GM23248 (cell line): ENCODE measurements at places on chromosomes 1 and 21.
A peak's percentile ranks its signal among the peaks of the same experiment; 100 is the strongest.

- H3K27me3 ChIP-seq, result no peaks in the 10 kb centered on the region
- peak; percentile 95 for DNase-seq
- H3K4me1 ChIP-seq, result peaks cover 13% of the 10 kb centered on the region
- H3K27ac ChIP-seq, result peak overlapping the region; percentile 81
Measured at GRCh38 chr1:220300442-220301121, 28.3 kb upstream of the RAB3GAP2 start.

DNA sequence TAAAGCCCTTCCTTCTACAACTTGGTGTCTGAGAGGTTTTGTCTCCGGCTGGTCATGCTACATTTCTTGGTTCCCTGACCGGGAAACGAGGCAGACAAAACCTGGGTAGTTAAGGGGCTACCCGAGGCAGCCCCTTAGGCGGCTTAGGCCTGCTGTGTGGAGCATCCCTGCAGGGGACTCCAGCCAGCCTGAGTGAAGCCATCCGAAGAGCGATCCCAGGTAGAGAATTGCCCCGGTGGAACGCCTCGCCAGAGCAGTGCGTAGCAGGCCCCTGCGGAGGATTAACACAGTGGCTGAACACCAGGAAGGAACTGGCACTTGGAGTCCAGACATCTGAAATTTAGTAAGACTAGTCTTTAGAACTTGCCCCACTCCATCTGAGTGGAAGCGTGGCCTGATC is 21.2 kb upstream of the MYOCOS start:
- H3K27ac ChIP-seq, result no peak overlapping the region
- 0 out of 2 replicates have a peak, but pooled peaks cover 3% of the 10 kb centered on the region for H3K36me3 ChIP-seq
- H3K4me3 ChIP-seq, result no peak overlapping the region
- H3K27me3 ChIP-seq, result no peaks in the 10 kb centered on the region
- DNase-seq, result no peak

DNA sequence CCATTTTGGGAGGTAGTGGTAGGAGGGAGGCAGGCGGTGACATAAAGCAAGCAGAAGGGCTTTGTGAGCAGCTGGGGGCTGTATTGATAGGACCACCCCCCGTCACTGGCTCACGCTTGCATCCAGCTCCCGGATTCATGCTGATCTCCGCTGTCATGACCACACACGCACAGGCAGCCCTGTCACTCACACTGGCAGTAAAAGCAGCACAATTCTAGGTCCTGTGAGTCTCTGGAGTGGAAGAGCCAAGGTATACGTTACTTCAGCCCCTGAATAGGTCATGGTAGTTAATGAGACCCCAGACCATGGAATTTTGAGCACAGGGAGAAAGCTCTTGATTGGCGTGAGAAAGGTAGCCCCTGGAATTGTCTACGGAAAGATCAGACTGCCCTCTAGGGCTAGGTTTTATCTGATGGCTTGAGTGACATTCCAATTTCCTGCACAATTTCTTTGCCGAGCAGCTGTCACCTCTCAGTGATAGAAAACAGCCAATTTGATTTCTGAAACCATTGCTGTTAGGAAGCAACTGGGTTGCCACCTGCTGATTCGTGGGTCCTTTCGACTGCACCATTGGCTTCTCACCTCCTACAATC is 5.4 kb downstream of the OR2B11 start:
- H3K4me1 ChIP-seq, result no peaks in the 10 kb centered on the region
- H3K4me3 ChIP-seq, result no peak overlapping the region
- no peaks in the 10 kb centered on the region for H3K36me3 ChIP-seq

DNA sequence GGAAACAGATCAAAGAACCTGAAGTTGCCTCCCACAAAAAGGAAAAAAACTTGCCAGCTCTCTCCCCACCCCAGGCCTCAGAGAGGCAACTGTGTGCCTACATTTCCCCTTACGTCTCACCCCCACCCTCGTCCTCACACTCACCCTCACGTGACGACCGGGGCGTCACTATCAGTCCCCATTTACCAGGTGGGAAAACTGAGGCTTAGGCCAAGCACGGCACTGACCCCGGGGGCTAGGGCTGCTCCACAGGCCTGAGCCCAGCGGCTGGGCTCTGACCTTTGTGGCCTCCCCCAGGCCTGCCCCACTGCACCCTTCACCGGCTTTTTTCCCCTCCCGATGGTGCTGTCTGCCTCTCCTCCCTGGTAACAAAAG is 51.5 kb upstream of the RUNX3 start:
- peaks cover 15% of the 10 kb centered on the region for H3K27me3 ChIP-seq
- H3K4me3 ChIP-seq, result no peak overlapping the region
- DNase-seq, result no peak
- H3K36me3 ChIP-seq, result no peaks in the 10 kb centered on the region
- H3K4me1 ChIP-seq, result no peaks in the 10 kb centered on the region

DNA sequence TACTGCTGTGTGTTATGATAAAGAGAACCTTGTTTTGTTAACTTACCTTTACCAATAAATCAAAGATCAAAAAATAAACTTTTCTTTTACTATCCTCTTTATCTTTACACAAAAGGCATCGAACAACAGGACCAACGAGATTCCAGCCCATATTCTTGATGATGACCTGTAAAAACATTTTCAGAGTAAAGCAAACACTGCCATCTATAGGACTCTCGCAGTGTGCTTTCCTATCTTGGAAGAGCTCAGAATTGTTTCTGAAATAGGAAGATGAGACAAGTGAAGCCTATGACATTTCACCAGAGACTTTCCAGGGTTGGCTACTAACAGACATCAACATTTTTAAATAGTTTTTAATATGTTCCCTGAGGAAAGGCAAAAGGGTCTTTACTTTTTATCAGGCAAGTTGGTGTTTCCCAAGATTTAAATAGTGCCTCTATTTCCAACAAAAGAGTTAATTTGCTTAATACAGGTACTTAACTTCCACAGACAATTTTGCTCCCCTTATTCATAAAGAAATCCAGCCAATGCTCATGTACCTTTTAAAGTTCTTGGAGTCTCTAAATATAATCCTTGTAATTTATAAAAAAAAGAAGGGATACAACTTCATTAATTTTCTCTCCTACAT is 7.3 kb downstream of the GLMN start:
- peaks cover 11% of the 10 kb centered on the region; the same call in 1 of the 2 replicates for H3K36me3 ChIP-seq
- H3K4me1 ChIP-seq, result no peaks in the 10 kb centered on the region
- H3K27me3 ChIP-seq, result no peaks in the 10 kb centered on the region

GRCh38 chr21:39208624-39209333 is 25.5 kb upstream of the PSMG1 start:
- H3K27me3 ChIP-seq, result no peaks in the 10 kb centered on the region
- H3K4me3 ChIP-seq, result no peak overlapping the region
- peaks cover 78% of the 10 kb centered on the region for H3K36me3 ChIP-seq

- H3K4me3 ChIP-seq, result no peak overlapping the region
- no peaks in the 10 kb centered on the region for H3K36me3 ChIP-seq
- no peaks in the 10 kb centered on the region for H3K27me3 ChIP-seq
- no peak for DNase-seq
Measured at GRCh38 chr1:2610036-2610959, 22.5 kb downstream of the MMEL1 start.

DNA sequence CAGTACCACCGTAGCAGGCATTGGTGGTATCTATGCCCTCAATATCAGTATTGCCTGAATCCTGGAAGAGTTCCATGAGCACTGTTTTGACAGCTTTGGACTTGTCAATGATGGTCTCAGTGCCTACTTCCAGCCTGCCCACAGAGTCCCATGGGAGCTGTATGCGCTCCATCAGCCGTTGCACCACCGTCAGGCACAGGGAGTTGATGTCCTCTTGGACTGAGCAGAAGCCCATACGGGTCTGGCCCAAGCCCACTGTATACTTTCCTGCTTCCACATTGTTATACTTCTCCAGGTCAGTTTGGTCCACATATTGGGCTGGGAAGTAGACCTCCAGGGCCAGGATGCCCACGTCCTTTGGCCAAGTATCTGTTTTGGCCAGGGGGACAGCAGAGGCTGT is 4.5 kb downstream of the HMGCS2 start:
- H3K27ac ChIP-seq, result no peak overlapping the region
- no peaks in the 10 kb centered on the region for H3K4me1 ChIP-seq
- H3K36me3 ChIP-seq, result no peaks in the 10 kb centered on the region
- no peaks in the 10 kb centered on the region for H3K27me3 ChIP-seq
- no peak for DNase-seq
- no peak overlapping the region for H3K4me3 ChIP-seq

DNA sequence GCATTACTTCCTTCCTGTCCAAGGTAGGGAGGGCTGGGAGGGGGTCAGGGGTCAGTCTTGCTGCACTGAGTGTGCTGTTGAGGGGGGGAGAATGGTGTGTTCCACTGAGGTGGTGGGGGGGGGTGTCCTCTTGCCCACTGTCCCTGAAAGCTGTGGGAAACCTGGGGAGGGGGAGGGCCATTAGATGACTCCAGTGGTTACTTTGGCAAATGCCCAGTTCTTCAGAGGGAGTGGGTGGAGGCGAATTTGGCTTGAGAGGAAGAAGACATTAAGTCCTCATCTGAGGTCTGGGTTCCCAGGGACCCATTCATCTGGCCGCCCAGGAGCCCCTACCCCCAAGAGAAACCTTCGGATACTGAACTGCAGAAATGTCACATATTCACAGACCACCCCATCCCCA is 36.2 kb downstream of the MEF2D start:
- H3K36me3 ChIP-seq, result peaks cover 13% of the 10 kb centered on the region; the same call in 1 of the 2 replicates
- peak; percentile 42 for DNase-seq
- H3K27me3 ChIP-seq, result no peaks in the 10 kb centered on the region
- peaks cover 20% of the 10 kb centered on the region for H3K4me1 ChIP-seq
- H3K27ac ChIP-seq, result no peak overlapping the region

DNA sequence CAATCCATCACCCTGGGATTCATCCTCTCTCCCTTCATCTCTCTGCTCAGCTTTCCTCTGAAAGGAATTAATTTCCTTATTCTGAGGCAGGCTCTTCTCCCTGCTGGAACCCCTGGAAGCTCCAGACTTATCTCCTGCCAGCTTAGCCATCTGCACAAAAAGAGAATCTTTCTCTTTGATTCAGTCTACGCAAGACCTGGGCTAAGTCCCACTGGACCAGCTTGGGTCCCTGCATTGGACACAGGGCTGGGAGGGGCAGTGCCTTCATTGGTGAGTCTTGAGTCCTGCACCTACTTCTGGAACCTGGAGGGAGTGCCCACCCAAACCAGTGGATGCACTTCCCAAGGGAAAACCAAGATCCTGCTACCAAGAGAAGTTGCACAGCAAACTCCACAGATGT is 271.7 kb upstream of the CSF3R start:
- no peaks in the 10 kb centered on the region for H3K4me1 ChIP-seq
- H3K4me3 ChIP-seq, result no peak overlapping the region
- no peak for DNase-seq
- H3K27ac ChIP-seq, result no peak overlapping the region

- no peaks in the 10 kb centered on the region for H3K36me3 ChIP-seq
- no peak overlapping the region for H3K27ac ChIP-seq
- no peaks in the 10 kb centered on the region for H3K27me3 ChIP-seq
Measured at GRCh38 chr1:91076834-91077233, 55.0 kb upstream of the ZNF644 start.

- no peak for DNase-seq
- H3K4me3 ChIP-seq, result no peak overlapping the region
- no peaks in the 10 kb centered on the region for H3K4me1 ChIP-seq
- no peaks in the 10 kb centered on the region for H3K27me3 ChIP-seq
- H3K27ac ChIP-seq, result no peak overlapping the region
Measured at GRCh38 chr1:50474859-50475809, 51.9 kb upstream of the DMRTA2 start.

DNA sequence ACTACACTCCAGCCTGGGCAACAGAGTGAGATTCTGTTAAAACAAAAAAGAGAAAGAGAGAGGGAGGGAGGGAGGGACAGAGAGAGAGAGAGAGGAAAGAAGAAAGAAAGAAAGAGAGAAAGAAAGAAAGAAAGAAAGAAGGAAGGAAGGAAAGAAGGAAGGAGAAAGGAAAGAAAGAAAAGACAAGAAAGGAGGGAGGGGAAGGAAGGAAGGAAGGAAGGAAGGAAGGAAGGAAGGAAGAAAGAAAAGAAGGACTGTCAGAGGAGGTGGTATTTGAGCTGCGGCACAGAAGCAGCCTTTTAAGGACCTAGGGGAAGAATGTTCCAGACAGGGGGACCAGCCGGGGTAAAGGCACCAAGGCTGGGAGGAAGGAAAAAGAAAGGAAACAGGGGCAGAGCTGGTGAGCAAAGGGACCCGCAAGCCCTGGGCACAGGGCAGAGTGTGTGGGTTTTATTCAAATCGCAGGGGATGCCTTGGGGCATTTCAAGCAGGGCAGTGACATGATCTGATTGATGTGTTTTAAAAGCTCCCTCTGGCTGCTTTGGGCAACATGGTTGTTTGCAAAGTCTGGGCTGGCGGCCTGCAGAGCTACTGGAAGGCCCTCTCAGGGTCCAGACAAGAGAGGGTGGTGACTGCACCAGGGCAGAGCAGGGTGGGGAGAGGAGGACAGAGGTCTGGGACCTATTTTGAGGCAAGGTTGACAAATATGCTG is 176.9 kb upstream of the VAMP3 start:
- H3K27ac ChIP-seq, result no peak overlapping the region
- no peaks in the 10 kb centered on the region for H3K36me3 ChIP-seq
- H3K4me3 ChIP-seq, result no peak overlapping the region
- 0 out of 2 replicates have a peak, but pooled peaks cover 6% of the 10 kb centered on the region for H3K27me3 ChIP-seq
- no peaks in the 10 kb centered on the region for H3K4me1 ChIP-seq

- DNase-seq, result peak; percentile 77
- peaks cover 21% of the 10 kb centered on the region for H3K4me1 ChIP-seq
- peak overlapping the region; percentile 80 for H3K4me3 ChIP-seq
- peaks cover 2% of the 10 kb centered on the region; the same call in 1 of the 2 replicates for H3K36me3 ChIP-seq
- peak overlapping the region; percentile 79 for H3K27ac ChIP-seq
Measured at GRCh38 chr1:77888781-77889642, 588 bp downstream of the NEXN start.

DNA sequence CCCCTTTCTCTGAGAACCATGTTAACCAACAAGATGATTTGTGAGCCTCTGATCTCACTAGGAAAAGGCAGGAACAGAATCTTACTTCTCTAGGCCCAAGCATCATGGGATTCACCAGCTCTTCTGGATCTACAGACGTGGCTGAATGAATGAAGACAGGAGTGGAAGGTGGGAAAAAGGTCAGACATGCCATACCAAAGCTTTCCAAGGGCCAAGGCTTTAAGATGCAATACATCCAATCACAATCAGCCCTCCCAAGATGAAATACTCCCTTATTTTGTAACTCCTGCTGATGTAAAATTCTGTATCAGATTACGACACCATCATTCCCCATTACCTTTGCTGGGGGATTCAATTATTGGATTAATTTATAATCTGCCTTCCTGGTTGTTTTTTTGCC is 80.9 kb downstream of the SSBP3 start:
- no peak overlapping the region for H3K27ac ChIP-seq
- no peaks in the 10 kb centered on the region for H3K27me3 ChIP-seq
- peaks cover 29% of the 10 kb centered on the region for H3K4me1 ChIP-seq
- no peak for DNase-seq
- H3K36me3 ChIP-seq, result no peaks in the 10 kb centered on the region

DNA sequence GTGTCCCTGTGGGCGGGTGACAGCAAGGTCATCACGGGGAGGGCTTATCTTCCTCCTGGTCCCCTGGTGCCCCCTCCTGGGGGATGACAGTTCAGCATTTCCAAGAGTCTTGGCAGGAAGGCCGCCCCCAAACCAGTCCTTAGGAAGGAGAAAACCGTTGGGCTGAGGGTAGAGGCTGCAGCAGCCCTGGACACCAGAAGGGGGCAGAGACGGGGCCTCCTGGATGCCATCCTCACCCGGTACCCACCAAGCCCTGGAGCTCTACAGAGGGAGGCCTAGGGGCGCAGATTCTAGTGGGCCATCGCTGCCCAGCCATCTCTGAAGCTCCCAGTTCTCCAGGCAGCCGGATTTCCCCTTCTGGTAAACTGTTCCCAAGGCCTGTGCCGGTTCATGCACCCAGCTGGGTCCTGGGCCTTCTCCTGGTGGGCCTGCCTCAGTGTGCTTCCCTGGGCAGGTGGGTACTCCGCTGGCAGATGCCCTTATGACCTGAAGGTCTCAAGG is 14.8 kb upstream of the ZNF669 start:
- H3K27ac ChIP-seq, result no peak overlapping the region
- H3K36me3 ChIP-seq, result no peaks in the 10 kb centered on the region
- H3K4me1 ChIP-seq, result no peaks in the 10 kb centered on the region
- DNase-seq, result peak; percentile 66
- no peaks in the 10 kb centered on the region for H3K27me3 ChIP-seq
